ENCODE measurements at places on chromosomes 13 and 19.

GRCh38 chr13:94674609-94675348 is 37.6 kb downstream of the SOX21 start:
- peak; percentile 53 for DNase-seq

DNA sequence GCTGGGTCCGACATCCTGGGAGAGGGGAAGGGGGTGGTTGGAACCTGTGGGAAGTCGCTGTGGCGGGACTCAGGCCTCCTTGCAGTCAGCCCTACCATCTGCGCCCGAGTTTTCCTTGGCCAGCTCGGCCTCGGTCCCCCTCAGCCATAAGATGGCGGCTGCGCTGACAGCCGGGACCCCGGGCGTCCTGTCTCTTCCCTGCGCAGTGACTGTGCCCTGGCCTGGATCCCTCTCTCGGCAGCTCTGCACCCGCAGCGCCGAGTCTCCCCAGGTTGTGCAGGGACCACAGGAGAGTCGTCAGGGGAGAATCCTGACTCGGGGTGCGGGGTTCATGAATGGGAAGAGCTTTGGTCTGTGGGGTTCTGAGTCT is 345 bp downstream of the ZNF257 start:
- no peak for DNase-seq

GRCh38 chr13:84118839-84119409 is 236.7 kb upstream of the SLITRK1 start:
- DNase-seq = no peak

DNA sequence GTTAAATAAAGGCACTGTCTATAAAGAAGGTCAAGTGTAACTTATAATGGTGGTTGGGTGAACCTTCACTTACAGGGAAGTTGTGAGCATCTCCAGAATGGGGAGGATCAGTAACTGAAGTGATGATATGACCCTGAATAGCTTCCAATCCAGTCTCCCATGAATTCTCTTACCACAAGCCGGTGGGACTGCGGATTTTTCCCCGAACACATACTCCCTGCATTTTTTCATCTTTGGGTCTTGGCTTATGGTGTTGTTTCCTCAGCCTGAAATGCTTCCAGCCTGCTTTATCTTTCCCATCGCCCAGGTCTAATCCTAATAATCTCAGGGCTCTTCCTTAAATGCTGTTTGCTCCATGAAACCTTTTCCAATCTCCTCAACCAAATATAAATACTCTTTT is 2.0 kb upstream of the CSNK1A1L start:
- DNase-seq = no peak

DNA sequence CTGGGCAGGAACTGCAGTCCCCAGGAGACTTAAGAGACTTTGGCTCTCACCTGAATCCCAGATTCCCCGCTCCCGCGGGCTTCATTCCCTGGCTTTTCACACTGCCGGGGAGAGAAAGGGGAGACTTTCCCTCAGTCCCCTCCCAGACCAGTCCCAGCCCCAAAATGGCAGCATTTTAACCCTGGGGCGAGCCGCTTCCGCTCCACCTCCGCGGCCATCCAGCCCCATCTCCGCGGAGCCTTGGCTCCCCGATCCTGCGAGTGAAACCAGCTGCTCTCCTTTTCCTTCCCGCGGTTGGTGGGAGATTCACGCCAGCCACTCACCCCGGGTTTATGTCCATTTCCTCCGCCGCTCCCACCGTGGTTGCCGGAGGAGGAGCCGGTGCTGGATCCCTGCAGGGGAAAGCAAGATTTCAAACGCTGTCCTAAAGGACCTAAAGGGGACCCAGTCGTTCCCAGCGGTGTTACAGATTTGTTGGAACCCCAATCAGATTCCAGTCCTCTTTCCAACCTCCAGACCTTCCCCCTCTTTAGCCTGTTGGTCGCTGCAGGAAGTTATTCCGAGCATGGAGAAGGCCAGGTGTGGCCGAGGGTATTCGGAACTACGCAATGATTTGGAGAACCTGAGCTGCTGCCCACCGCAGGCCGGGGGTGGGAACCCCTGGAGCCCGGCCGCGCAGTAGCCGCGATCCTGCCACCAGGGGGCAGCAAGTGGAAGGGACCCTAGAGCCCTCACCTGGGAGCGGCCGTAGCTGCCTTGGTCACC is 3.4 kb downstream of the DMKN start:
- DNase-seq = no peak

Measured in NCI-H187 treated with DMSO at 0.1 percent for 48 hours (cell line).